ENCODE measurements at places on chromosomes 11 and 22. TPM values are rescaled to one million over a fixed set of nuclear protein-coding genes. Genes with fewer than 3 reads are reported as not detected.

- H3K27me3 ChIP-seq, result no peaks in the 10 kb centered on the region
- no peaks in the 10 kb centered on the region for H3K4me1 ChIP-seq
These were observed 19.6 kb downstream of the NF2 start for GRCh38 chr22:29623059-29623458.

- H3K27me3 ChIP-seq, result no peaks in the 10 kb centered on the region
- no peaks in the 10 kb centered on the region for H3K4me1 ChIP-seq
- no peak for DNase-seq
- H3K36me3 ChIP-seq, result no peaks in the 10 kb centered on the region
- peak overlapping the region; percentile 55 for H3K27ac ChIP-seq
- peak overlapping the region; percentile 50 for H3K4me3 ChIP-seq
These were observed 518 bp upstream of the GALNT18 start for GRCh38 chr11:11622340-11622706.

GRCh38 chr11:66766681-66767080 is 37.7 kb upstream of the SPTBN2 start:
- DNase-seq, result no peak
- no peaks in the 10 kb centered on the region for H3K36me3 ChIP-seq
- no peaks in the 10 kb centered on the region for H3K4me1 ChIP-seq
- H3K27me3 ChIP-seq, result no peaks in the 10 kb centered on the region
- H3K27ac ChIP-seq, result no peak overlapping the region

- peaks cover 56% of the 10 kb centered on the region for H3K4me1 ChIP-seq
- peak overlapping the region; percentile 93 for H3K27ac ChIP-seq
- H3K4me3 ChIP-seq, result no peak overlapping the region
- DNase-seq, result peak; percentile 79
- no peaks in the 10 kb centered on the region for H3K36me3 ChIP-seq
These were observed 1.5 kb upstream of the ALDH3B1 start for GRCh38 chr11:68008381-68009337.

- H3K27me3 ChIP-seq, result no peaks in the 10 kb centered on the region
- no peak overlapping the region for H3K4me3 ChIP-seq
- H3K4me1 ChIP-seq, result no peaks in the 10 kb centered on the region
- no peak for DNase-seq
- no peaks in the 10 kb centered on the region for H3K36me3 ChIP-seq
- no peak overlapping the region for H3K27ac ChIP-seq
These were observed 26.9 kb downstream of the CEP164 start for GRCh38 chr11:117354550-117354949.

DNA sequence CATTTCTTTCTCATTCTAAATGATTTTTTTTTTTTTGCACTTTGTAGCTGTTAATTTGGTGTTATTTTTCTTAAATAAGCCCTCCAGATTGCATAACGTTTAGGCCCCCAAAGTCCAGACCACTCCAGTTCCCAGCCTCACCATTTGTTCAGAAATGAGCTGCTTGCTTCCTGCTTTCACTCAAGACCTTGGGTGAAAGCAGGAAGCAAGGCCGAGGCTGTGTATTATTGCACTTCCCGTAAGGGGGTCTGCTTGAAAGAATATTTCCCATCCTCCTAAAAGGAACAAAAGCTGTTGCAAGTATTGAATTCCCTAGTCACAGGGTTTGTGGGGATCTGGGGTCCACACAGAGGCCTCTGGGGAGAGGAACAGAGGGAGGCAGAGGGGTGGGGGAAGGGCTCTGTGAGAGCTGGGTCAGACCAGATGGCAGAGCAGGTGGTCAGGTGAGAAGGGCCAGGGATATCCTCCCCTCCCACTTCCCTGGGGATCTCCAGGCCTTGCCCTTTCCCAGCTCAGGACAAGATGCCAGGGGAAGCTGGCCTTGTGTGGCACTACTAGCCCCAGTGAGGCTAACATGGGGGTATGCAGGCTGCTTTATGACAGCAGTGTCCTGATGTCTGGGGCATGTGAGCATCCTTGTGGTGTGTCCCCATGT is 51.6 kb upstream of the MYEOV start:
- H3K27ac ChIP-seq, result no peak overlapping the region
- H3K4me3 ChIP-seq, result no peak overlapping the region
- H3K27me3 ChIP-seq, result no peaks in the 10 kb centered on the region
- H3K36me3 ChIP-seq, result no peaks in the 10 kb centered on the region
- DNase-seq, result no peak
- H3K4me1 ChIP-seq, result no peaks in the 10 kb centered on the region

- H3K27ac ChIP-seq, result no peak overlapping the region
- no peaks in the 10 kb centered on the region for H3K4me1 ChIP-seq
- no peaks in the 10 kb centered on the region for H3K27me3 ChIP-seq
- DNase-seq, result no peak
- H3K4me3 ChIP-seq, result no peak overlapping the region
- peaks cover 45% of the 10 kb centered on the region for H3K36me3 ChIP-seq
These were observed 9.4 kb downstream of the FHIP1B start for GRCh38 chr11:6225024-6225423.

GRCh38 chr22:23113847-23114720 is 27.7 kb downstream of the RSPH14 start:
- no peaks in the 10 kb centered on the region for H3K36me3 ChIP-seq
- no peak overlapping the region for H3K27ac ChIP-seq
- H3K4me3 ChIP-seq, result no peak overlapping the region
- no peak for DNase-seq

DNA sequence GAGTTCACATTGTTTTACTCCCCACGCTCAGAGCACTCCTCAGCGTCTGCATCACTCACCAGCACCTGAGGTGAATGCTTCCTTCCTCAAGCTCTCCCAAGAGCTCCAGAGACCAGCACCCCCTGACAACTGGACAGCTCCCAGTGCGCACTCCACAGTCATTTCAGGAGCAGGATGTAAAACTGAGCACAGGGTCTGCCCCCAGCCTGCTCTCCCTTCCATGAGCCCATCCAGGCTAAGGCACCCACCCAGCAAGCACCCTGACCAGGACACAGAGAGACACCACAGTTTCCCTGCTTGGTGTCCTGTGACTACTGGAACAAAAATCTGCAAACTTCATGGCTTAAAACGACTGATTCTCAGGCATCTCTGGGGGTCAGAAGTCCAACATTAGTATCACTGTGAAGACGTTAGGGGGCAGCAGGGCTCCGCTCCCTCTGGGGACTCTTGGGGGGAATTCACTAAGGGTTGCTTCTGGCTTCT is 3.3 kb downstream of the SCGB1D2 start:
- H3K36me3 ChIP-seq, result no peaks in the 10 kb centered on the region
- H3K4me1 ChIP-seq, result no peaks in the 10 kb centered on the region
- H3K4me3 ChIP-seq, result no peak overlapping the region

- H3K4me3 ChIP-seq, result peak overlapping the region; percentile 54
- H3K27ac ChIP-seq, result no peak overlapping the region
- H3K27me3 ChIP-seq, result no peaks in the 10 kb centered on the region
- peaks cover 26% of the 10 kb centered on the region for H3K4me1 ChIP-seq
- DNase-seq, result no peak
These were observed 879 bp downstream of the TMEM121B start for GRCh38 chr22:17120281-17120680.

DNA sequence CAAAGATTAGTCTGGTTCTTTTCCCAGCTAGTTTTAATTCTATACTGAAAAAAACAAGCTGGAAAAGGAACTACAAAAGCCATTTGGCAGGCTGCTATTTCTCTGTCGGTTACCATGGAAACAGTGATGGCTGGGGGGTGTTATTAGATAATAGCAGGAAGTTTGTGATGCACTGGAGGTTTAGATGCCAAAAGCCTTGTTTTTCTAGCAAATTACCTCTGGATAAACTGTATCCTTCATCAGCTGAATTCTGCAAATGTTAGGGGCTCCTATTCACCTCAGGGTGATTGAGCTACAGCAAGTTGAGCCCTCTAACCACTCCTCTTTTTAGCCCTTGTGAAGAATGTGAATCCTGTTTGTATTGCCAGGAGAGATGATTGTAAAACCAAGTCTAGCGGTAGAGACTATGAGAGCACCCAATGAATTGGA is 25.2 kb downstream of the ALKBH3 start:
- peaks cover 54% of the 10 kb centered on the region for H3K36me3 ChIP-seq
- peak overlapping the region; percentile 60 for H3K27ac ChIP-seq
- DNase-seq, result no peak

DNA sequence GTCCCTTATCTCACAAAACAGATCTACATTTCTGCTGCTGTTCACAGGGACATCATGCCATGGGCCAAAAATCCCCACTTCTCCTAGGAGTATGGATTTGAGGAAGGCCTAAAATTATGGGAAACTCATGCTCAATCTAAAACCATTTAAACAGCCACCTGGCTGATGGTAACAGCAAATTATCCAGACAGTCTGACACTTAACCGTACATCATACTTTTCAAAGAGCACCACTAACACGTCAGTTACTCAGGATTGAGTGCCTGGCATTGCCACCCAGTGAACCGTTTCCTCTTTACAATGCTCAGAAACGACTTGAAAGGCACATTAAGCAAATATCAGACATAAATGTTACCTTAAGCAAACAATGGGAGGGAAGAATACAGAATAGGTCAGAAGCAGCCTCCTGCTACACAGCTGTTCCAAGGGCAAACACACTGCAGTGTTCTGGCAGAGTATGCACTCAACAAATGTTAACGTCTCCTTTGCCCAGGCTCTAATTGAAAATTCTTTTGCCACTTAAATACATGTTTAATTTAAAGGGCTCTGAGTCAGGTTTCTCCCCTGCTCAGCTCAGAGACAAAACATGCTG is 18.8 kb upstream of the SLC36A4 start:
- no peak for DNase-seq
- no peak overlapping the region for H3K4me3 ChIP-seq
- H3K27me3 ChIP-seq, result no peaks in the 10 kb centered on the region
- no peaks in the 10 kb centered on the region for H3K4me1 ChIP-seq
- H3K36me3 ChIP-seq, result no peaks in the 10 kb centered on the region

DNA sequence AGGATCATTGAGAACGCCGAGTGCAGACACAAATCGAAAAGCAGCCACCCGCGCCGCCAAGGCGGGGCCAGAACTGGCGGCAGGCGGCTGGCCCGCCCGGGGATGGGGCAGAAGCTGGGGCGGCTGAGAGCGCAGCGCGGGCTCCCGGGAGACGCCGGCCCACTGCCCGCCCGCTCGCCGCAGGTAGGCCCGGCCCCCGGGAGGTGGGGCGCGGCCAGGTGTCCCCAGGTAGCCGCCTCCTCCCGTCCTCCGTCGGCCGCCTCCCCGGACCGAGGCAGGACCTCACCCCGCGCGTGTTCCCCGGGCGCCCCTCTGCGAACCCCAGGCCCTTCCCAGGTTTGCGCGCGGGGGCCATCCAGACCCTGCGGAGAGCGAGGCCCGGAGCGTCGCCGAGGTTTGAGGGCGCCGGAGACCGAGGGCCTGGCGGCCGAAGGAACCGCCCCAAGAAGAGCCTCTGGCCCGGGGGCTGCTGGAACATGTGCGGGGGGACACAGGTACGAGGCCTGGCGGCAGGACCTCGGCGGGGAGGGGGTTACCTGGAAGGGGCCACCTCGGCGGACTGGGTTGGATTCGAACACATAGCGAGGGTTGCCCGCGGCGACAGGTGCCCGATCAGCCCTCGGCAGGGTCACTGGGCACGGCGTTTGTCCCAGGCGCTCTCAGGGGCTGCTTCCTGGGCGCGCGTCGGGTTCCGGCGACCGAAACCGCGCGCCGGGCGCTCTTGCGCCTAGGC is at the start of gene PRRG4:
Gene PRRG4, plus strand, starts transcription at position 248 of the 733 bp plus-strand sequence. CDS start 603 bp downstream, outside the sequence.
- no peak for DNase-seq
- H3K36me3 ChIP-seq, result no peaks in the 10 kb centered on the region
- H3K4me1 ChIP-seq, result no peaks in the 10 kb centered on the region

DNA sequence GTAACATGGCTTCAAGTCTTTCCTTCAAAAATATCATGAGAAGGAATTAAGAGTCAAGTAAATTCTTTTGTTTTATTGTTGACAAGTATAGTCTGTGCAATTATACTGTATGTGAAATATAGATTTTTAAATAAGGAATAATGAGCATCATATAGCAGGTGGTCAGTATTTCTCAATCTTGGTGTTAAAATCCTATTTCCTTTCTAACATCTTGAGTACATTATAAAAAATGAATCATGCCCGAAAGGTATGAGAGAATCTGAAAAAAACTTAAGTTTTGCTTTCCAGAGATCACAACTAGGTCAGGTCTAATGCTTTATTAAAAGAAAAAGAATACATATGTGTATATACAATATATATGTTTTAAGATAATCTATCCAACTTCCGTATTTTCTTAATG is 53.1 kb downstream of the KIF18A start:
- H3K27ac ChIP-seq, result no peak overlapping the region
- no peak overlapping the region for H3K4me3 ChIP-seq
- no peaks in the 10 kb centered on the region for H3K27me3 ChIP-seq
- no peaks in the 10 kb centered on the region for H3K4me1 ChIP-seq

DNA sequence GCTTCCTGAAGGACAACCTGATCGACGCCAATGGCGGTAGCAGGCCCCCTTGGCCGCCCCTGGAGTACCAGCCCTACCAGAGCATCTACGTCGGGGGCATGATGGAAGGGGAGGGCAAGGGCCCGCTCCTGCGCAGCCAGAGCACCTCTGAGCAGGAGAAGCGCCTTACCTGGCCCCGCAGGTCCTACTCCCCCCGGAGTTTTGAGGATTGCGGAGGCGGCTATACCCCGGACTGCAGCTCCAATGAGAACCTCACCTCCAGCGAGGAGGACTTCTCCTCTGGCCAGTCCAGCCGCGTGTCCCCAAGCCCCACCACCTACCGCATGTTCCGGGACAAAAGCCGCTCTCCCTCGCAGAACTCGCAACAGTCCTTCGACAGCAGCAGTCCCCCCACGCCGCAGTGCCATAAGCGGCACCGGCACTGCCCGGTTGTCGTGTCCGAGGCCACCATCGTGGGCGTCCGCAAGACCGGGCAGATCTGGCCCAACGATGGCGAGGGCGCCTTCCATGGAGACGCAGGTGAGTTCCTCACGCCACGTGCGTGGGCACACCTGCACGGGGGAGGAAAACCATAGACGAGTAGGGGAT is 1.5 kb downstream of the BCR start:
- no peaks in the 10 kb centered on the region for H3K36me3 ChIP-seq
- no peak for DNase-seq
- peak overlapping the region; percentile 90 for H3K4me3 ChIP-seq

GRCh38 chr11:88324562-88325345 is 12.8 kb downstream of the CTSC start:
- H3K27me3 ChIP-seq, result no peaks in the 10 kb centered on the region
- no peak overlapping the region for H3K4me3 ChIP-seq
- H3K27ac ChIP-seq, result no peak overlapping the region
- no peak for DNase-seq
- H3K36me3 ChIP-seq, result no peaks in the 10 kb centered on the region

NLRP10 gene
- not detected for total RNA-seq

SLC5A4 gene
- 56.9 TPM for total RNA-seq

FOLR1 gene
- not detected for total RNA-seq

CASP5 gene
- total RNA-seq, result 10.5 TPM

SLC22A9 gene
- not detected for total RNA-seq

INS gene
- not detected for total RNA-seq

HMOX1 gene
- total RNA-seq, result 64.5 TPM

SCGB2A2 gene
- total RNA-seq, result not detected

GVQW3 gene
- 0.88 TPM for total RNA-seq

PRSS23 gene
- 12.0 TPM for total RNA-seq
